ENCODE measurements at places on chromosomes 4 and X. TPM values are rescaled to one million over a fixed set of nuclear protein-coding genes. Genes with fewer than 3 reads are reported as not detected.

LAMP2 gene
- total RNA-seq, result 150 TPM

CABS1 gene
- total RNA-seq, result not detected

ADH1B gene
- not detected for total RNA-seq

TNIP2 gene
- 59.6 TPM for total RNA-seq

UGT2A1 gene
- 0.33 TPM for total RNA-seq

CSAG3 gene
- not detected for total RNA-seq

USP17L13 gene
- not detected for total RNA-seq

ATP1B4 gene
- total RNA-seq, result not detected

SLAIN2 gene
- total RNA-seq, result 38.2 TPM

MAGEE2 gene
- total RNA-seq, result not detected

STPG2 gene
- under 0.01 TPM for total RNA-seq
